GM12891 (cell line): ENCODE measurements at places on chromosomes 11 and 22.

DNA sequence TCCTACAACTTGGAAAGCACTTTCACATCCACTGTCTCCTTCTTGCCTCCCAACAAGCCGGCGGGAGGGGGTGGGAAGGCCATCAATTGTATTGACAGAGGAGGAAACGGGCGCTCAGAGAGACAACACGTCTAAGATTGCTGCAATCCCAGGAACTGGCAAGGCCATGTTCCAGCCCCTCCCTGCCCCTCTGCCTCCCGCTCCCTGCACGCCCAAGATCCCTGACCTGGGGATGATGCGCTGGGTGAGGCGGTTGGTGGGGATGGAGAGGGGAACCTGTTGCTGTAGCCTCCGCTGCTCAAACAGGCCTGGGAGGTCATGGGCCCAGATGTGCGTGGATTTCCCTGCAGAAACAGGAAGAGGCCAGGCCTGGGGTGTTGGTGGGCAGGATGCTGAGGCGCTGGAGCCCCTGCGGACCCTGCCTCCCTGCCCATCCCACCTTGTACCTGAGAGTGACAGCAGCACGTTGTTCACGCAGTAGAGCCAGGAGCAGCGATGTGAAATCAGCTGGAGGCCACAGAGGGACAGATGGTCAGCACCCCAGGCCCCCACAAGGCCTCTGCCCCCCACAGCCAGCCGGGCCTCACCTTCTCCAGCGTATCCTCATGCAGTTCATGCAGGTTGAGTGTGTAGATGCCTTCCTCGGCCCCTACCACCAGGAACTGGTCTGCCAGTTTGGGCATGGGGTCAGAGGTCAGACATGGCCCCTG, 6.8 kb downstream of the MAP4K2 start:
- no peak for DNase-seq

DNA sequence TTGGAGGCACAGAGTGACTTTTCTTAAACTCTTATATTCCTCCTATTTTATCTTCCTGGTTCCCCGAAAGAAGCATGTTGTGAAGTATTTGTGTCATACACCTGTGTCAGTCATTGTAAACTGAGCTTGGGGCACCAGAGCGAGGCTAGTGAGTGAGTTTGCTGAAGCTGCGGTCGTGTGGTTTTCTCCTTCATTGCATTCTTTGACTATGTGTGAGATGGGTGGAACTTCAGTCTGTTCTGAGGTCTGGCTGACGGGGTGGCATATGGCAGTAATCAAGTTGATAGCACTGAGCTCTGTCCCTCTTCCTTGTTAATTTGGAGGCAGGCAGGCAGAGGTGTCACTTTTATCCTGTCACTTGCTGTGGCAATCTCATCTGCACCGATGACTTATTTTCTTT, 4.2 kb downstream of the VPS26B start:
- peak; percentile 51 for DNase-seq

- DNase-seq = peak; percentile 72
Observed at GRCh38 chr11:76721755-76722677, 51.5 kb upstream of the LRRC32 start.

GRCh38 chr11:57438345-57439285, 11.7 kb upstream of the SLC43A3 start:
- no peak for DNase-seq

DNA sequence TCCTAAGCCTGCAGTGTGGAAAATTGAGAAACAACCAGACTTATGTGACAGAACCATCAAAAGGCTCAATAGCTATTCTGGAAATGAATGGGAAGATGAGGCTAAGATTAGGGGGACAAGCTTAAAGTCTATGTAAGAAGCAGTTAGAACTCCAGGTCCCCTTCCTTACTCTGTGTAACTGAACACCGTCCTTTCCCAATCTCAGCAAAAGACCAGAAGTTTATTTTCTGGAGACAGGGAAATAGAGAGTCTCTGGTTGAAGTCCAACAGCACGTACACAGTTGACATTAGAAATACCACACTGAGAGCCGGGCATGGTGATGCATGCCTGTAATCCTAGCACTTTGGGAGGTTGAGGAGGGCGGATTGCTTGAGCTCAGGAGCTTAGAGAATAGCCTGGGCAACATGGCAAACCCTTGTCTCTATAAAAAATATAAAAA, 93.9 kb downstream of the CD44 start:
- DNase-seq = no peak

- no peak for DNase-seq
Observed at GRCh38 chr11:46306296-46306853, 28.9 kb downstream of the CREB3L1 start.

GRCh38 chr11:106077609-106078455, at the start of gene AASDHPPT:
TSS of gene AASDHPPT (plus strand) at chr11:106077662. CDS start at chr11:106077711, 49 bp downstream.
- DNase-seq = no peak

DNA sequence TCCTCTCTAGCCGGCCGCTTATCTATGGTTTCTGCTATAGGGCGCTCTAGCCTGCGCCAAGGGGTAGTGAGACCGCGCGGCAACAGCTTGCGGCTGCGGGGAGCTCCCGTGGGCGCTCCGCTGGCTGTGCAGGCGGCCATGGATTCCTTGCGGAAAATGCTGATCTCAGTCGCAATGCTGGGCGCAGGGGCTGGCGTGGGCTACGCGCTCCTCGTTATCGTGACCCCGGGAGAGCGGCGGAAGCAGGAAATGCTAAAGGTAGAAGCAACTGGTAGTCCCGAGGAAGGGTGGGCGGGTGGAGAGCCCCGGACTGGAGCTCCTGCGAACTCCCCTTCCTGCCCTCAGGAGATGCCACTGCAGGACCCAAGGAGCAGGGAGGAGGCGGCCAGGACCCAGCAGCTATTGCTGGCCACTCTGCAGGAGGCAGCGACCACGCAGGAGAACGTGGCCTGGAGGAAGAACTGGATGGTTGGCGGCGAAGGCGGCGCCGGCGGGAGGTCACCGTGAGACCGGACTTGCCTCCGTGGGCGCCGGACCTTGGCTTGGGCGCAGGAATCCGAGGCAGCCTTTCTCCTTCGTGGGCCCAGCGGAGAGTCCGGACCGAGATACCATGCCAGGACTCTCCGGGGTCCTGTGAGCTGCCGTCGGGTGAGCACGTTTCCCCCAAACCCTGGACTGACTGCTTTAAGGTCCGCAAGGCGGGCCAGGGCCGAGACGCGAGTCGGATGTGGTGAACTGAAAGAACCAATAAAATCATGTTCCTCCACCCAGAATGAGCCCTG, at the start of the genes LBHD1 and UQCC3:
Gene LBHD1 (minus strand): TSS at position 660 of the 782 bp plus-strand sequence. CDS start 2,236 bp downstream, outside the sequence.
Gene UQCC3 (plus strand): TSS at position 66 of the 782 bp plus-strand sequence. CDS start 73 bp downstream, at position 139.
- peak; percentile 85 for DNase-seq
